Naive thymus-derived CD4-positive, alpha-beta T cell (primary cell): ENCODE measurements at places on chromosomes 12 and 14. TPM values are rescaled to one million over a fixed set of nuclear protein-coding genes. Genes with fewer than 3 reads are reported as not detected.

DNA sequence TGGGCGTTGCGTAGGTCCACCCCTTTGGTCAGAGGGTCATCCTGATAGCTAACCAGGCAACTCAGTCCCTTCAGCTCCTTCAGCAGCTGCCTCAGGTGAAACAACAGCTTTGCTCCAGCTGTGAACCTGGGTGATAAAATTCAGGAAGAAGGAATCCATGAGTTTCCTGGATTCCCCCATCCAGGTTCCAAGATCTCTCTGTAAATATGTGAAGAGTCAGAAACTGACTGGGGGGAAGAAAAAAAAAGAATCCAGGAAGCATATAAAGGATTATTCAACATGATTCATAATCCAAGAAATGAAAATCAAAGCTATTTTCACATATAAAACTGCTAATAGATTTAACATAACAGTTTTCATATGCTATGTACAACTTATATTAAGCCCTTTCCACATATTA is 8.6 kb downstream of the STAT2 start:
- DNase-seq, result no peak
- no peak overlapping the region for H3K4me3 ChIP-seq
- no peaks in the 10 kb centered on the region for H3K4me1 ChIP-seq
- no peaks in the 10 kb centered on the region for H3K27me3 ChIP-seq
- H3K27ac ChIP-seq, result no peak overlapping the region

- DNase-seq, result no peak
- no peak overlapping the region for H3K27ac ChIP-seq
- no peak overlapping the region for H3K4me3 ChIP-seq
- no peaks in the 10 kb centered on the region for H3K36me3 ChIP-seq
Observed at GRCh38 chr12:76311796-76312195, 36.4 kb downstream of the BBS10 start.

DNA sequence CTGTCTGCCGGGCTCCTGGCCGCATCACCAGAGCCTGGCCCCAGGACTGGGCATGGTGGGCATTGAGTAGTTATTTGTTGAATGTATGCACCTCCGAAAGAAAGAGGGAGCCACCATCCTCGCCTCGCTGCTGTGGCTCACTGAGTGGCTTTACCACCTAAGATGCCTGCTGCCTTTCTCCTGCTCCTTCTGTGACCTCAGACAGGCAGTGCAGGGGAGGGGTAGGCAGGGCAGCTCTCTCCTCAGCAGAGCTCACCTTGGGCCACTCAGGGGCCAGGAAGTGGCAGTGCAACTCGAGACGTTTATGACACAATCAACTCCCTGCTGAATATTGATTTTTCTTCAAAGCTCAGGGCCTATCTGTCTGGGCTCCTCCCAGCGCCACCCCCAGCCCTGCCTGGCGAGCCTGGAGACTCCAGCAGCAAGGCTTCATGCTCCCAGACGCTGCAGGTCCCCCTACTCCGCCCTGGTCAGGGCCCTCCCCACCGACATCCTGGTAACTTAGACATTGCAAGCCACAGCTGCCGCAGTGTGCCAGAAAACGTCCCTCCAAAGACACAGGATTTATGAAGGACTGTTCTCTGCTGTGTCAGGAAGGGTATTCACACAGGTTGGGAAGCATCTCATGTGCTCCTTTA is 84.3 kb upstream of the DIO3 start:
- H3K27me3 ChIP-seq, result no peaks in the 10 kb centered on the region
- H3K4me3 ChIP-seq, result no peak overlapping the region
- no peak overlapping the region for H3K27ac ChIP-seq
- no peaks in the 10 kb centered on the region for H3K36me3 ChIP-seq
- no peaks in the 10 kb centered on the region for H3K4me1 ChIP-seq

DNA sequence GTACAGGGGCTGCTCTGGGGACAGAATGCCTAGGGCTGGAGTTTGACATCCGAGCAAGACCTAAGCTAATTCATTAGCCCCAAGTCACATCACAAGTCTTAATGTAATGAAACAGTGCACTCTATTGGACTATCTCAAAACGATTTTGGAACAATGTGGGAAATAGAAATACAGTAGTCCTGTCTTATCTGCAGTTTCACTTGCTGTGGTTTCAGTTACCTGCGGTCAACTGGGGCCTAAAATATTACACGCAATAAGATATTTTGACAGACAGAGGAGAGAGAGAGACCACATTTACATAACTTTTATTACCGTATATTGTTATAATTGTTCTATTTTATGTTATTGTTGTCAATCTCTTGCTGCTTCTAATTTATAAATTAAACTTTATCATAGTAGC is 21.1 kb downstream of the MOAP1 start:
- H3K27me3 ChIP-seq, result no peaks in the 10 kb centered on the region
- H3K4me3 ChIP-seq, result no peak overlapping the region

DNA sequence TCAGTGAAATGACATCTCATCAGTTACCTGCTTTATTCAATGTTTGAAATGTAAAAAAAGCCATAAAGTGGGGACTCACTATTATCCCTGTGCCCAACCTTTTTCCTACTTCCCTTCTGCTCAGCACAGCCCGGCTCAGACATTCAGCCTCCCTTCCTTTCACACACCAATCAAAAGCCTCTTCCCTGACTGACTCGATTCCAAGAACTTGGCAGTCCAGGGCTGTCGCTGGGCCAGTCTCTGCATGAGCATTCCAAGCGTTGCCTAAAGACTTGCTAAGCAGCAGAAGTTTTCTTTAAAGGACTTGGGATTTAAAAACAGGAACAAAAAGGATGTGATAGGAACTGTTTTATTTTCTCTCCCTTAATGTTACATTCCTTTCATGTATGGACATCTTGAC is 22.7 kb downstream of the ITPR2 start:
- DNase-seq, result no peak
- no peaks in the 10 kb centered on the region for H3K4me1 ChIP-seq
- H3K27me3 ChIP-seq, result no peaks in the 10 kb centered on the region
- no peak overlapping the region for H3K27ac ChIP-seq

GRCh38 chr14:34065236-34065635 is 114.4 kb upstream of the EGLN3 start:
- DNase-seq, result no peak
- H3K27me3 ChIP-seq, result no peaks in the 10 kb centered on the region
- no peak overlapping the region for H3K4me3 ChIP-seq

GRCh38 chr12:114676142-114676741 is 7.7 kb downstream of the TBX3 start:
- H3K27ac ChIP-seq, result no peak overlapping the region
- DNase-seq, result no peak
- no peak overlapping the region for H3K4me3 ChIP-seq

- H3K4me1 ChIP-seq, result no peaks in the 10 kb centered on the region
- no peak overlapping the region for H3K4me3 ChIP-seq
- no peaks in the 10 kb centered on the region for H3K27me3 ChIP-seq
- DNase-seq, result no peak
- no peak overlapping the region for H3K27ac ChIP-seq
Observed at GRCh38 chr14:42437809-42438208, 831.1 kb downstream of the LRFN5 start.

GRCh38 chr12:110281549-110282299 is 677 bp downstream of the ATP2A2 start:
- peak overlapping the region; percentile 92 for H3K27ac ChIP-seq
- H3K4me1 ChIP-seq, result peaks cover 12% of the 10 kb centered on the region
- DNase-seq, result peak; percentile 29
- no peaks in the 10 kb centered on the region for H3K27me3 ChIP-seq
- peak overlapping the region; percentile 76 for H3K4me3 ChIP-seq

DNA sequence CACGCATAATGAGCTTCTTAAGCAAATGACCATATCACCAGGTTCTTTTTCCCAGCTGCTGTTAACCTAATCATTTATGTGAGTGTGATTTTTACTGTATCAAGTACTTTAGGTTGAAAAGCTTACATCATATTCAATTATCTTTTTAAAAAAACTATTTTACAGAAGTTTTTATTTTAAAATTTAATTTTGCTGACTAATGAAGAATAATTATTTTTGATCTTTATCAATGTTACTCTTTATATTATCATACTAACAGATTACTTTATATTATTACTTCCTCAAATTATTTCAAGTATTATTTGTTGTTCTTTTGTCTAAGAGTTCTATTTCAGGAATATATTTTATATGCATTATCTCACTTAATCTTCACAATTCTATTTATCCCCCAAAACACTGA is 236.3 kb downstream of the CPNE8 start:
- H3K27ac ChIP-seq, result no peak overlapping the region
- H3K4me1 ChIP-seq, result no peaks in the 10 kb centered on the region
- no peak overlapping the region for H3K4me3 ChIP-seq
- H3K36me3 ChIP-seq, result no peaks in the 10 kb centered on the region
- no peaks in the 10 kb centered on the region for H3K27me3 ChIP-seq

- no peaks in the 10 kb centered on the region for H3K36me3 ChIP-seq
- H3K27me3 ChIP-seq, result no peaks in the 10 kb centered on the region
- H3K4me3 ChIP-seq, result no peak overlapping the region
- no peak for DNase-seq
Observed at GRCh38 chr12:47024463-47024862, 55.0 kb upstream of the PCED1B start.

DNA sequence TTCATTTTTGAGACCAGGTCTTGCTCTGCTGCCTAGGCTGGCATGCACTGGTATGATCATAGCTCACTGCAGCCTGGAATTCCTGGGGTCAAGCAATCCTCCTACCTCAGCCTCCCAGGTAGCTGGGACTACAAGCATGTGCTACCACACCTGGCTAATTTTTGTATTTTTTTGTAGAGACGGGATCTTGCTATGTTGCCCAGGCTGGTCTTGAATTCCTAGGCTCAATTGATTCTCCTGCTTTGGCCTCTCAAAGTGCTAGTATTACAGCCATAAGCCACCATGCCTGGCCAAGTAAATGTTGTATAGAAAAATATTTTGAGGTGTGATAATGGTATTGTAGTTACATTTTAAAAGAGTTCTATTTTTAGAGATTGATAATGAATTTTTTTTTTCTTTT is 12.6 kb downstream of the BIN2 start:
- no peaks in the 10 kb centered on the region for H3K27me3 ChIP-seq
- no peak for DNase-seq
- peaks cover 5% of the 10 kb centered on the region for H3K36me3 ChIP-seq
- peaks cover 52% of the 10 kb centered on the region for H3K4me1 ChIP-seq
- H3K4me3 ChIP-seq, result no peak overlapping the region

DNA sequence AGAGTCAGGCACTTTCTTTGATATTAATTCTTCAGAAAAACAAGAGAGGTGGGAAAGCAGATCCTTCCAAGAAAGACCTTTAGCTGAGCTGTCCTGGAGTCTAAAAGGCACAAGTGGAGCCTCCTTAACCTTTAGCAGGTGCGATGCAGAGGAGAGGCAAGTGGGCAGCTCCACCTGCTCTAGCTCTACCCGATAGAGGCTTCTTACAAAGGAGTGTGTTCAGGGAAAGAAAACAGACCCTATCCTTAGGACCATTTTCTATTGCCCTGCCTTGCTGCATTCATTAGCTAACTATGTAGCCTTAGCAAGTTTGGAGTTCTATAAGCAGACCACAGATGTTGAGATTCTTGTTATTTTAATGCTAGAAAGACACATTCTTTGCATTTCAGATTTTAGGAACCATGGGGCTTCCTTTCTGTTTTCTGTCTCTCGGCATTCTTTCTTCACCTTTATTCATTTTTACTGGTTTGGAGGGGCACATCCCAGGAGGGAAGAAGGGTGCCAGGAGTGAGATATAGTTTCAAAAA is 214.5 kb downstream of the EGLN3 start:
- no peaks in the 10 kb centered on the region for H3K36me3 ChIP-seq
- no peaks in the 10 kb centered on the region for H3K27me3 ChIP-seq
- no peak for DNase-seq
- H3K4me3 ChIP-seq, result no peak overlapping the region
- H3K4me1 ChIP-seq, result no peaks in the 10 kb centered on the region

DNA sequence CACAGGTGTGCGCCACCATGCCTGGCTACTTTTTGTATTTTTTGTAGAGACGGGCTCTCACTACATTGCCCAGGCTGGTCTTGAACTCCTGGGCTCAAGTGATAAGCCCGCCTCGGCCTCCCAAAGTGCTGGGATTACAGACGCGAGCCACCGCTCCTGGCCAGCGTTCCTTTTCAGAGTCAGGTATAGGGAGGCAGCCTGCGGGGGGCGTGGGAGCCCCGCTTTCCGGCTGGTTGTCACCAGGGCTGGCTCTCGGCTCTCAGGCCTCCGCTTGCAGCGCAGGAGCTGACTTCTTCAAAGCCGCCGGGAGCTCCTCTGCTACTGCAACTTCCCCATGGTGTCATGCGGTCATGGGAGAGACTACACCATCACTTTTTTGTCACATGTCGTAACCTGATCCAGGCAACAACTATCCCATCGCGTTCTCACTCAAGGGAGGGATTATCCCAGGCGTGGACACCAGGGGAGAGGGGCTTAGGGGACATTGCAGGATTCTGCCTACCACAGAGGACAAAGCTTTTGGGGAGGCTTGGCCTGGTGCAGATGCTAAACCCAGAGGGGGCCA is 129.4 kb downstream of the SCARB1 start:
- H3K36me3 ChIP-seq, result no peaks in the 10 kb centered on the region
- peaks cover 5% of the 10 kb centered on the region for H3K4me1 ChIP-seq
- DNase-seq, result no peak
- no peak overlapping the region for H3K4me3 ChIP-seq
- H3K27ac ChIP-seq, result no peak overlapping the region
- H3K27me3 ChIP-seq, result no peaks in the 10 kb centered on the region

DNA sequence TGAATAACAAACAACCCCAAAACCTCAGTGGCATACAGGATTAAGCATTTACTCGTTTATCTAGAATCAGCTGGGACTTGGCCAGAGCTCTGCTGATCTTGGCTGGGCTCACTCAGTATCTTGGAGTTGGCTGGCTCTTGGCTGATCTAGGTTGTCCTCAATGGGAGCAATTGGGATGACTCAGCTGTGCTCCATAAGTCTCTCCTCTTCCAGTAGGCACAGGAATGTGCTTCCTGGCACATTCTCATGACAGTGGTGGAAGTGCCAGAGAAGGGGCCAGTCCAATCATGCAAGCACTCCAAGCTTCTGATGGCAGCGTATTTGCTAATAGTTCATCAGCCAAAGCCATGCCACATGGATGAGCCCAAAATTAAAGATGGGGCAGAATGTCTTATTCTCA is 41.7 kb upstream of the ANO4 start:
- DNase-seq, result no peak
- no peaks in the 10 kb centered on the region for H3K36me3 ChIP-seq
- no peak overlapping the region for H3K4me3 ChIP-seq
- no peaks in the 10 kb centered on the region for H3K27me3 ChIP-seq
- H3K27ac ChIP-seq, result no peak overlapping the region
- no peaks in the 10 kb centered on the region for H3K4me1 ChIP-seq

GRCh38 chr12:64580681-64581080 is 29.6 kb upstream of the RASSF3 start:
- no peak overlapping the region for H3K4me3 ChIP-seq
- no peaks in the 10 kb centered on the region for H3K36me3 ChIP-seq
- no peaks in the 10 kb centered on the region for H3K27me3 ChIP-seq
- no peak for DNase-seq

DNA sequence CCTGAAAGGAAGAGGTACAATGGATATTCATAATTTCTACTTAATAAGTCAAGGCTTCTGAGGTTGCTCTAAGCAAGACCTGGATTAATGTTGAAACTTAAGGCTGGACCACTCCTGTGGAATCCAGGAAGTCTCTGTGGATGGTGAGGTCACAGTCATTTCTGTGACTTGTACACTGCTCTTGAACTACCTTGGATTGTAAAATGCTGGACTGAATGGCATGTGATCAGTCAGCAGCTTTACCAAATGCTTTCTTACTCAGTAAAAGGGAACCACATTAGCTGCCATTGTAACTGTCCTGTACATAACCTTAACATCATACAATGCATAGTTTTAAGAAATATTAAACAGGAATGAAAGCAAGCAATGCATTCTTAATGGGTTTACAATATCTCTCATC is 182.9 kb downstream of the NOVA1 start:
- no peaks in the 10 kb centered on the region for H3K27me3 ChIP-seq
- no peaks in the 10 kb centered on the region for H3K4me1 ChIP-seq

Gene ARHGEF40
- 9.9 TPM for total RNA-seq

Gene KRT74
- 0.12 TPM for total RNA-seq

Gene EPYC
- not detected in 2 replicates for total RNA-seq

Gene LBHD2
- total RNA-seq, result not detected in 2 replicates

Gene TMEM233
- not detected for total RNA-seq

Gene IGFBP6
- total RNA-seq, result 0.56 TPM

Gene ASCL1
- not detected for total RNA-seq

Gene GALNT6
- 18.2 and 19.5 TPM in 2 replicates for total RNA-seq

Gene LRRIQ1
- not detected for total RNA-seq
